ENCODE measurements at places on chromosomes 5 and 9.

DNA sequence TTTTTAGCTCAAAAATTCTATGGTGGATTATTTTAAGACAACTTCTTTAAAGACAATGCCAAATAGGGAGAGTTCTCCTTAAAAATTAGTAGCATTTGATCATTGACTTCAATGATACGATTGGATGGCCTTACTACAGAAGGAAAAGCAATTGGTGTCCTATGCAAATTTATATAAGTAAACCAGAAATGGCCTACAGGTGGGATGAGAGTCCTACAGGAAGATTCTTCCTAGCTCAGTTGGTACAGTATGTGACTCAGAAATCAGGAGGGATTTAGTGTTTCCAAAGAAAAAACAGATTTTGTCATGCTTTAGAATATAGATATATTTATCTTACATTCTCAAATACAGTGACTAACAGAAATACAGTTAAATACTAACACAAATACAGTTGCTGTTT is 6.5 kb downstream of the ANKRA2 start:
- DNase-seq = no peak

GRCh38 chr9:35357116-35357515 is 132.8 kb upstream of the RUSC2 start:
- DNase-seq = no peak

DNA sequence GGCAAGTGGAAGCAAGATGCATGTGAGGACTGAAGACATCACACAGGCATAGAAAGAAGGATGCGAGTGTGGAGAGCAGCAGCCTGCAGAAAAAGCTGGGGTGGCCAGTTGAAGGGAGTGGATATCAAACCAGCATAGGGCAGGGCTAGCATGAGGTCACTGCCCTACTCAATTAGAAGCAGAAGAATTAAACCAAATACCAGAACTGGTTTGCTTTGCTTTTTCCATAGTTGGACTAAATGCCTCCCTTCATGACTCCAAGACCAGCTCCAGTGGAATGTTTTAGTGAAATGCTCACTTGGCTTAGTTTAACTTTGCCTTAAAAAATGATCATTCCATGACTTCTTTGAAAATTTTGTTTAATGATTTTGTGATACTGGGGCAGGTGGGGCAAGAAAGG is 45.8 kb downstream of the TMEM167A start:
- no peak for DNase-seq

DNA sequence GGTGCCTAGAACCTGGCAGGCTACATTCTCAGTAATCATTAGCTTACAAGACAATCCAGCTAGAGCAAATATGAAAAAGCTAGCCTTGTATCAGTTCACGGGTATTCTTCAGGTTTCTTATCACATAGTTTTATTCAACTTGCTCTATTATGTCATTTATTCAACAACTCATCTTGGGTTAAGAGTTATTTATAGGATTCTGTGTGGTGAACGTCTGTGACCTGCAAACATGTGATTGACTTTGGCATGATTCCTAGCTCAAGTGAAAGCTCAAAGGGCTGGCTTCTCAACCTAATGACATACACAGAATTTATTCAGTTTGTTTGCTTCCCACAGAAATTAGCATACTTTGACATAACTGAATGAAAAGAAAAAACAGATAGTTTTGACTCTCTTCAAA is 173.1 kb downstream of the PLPPR1 start:
- DNase-seq = no peak

DNA sequence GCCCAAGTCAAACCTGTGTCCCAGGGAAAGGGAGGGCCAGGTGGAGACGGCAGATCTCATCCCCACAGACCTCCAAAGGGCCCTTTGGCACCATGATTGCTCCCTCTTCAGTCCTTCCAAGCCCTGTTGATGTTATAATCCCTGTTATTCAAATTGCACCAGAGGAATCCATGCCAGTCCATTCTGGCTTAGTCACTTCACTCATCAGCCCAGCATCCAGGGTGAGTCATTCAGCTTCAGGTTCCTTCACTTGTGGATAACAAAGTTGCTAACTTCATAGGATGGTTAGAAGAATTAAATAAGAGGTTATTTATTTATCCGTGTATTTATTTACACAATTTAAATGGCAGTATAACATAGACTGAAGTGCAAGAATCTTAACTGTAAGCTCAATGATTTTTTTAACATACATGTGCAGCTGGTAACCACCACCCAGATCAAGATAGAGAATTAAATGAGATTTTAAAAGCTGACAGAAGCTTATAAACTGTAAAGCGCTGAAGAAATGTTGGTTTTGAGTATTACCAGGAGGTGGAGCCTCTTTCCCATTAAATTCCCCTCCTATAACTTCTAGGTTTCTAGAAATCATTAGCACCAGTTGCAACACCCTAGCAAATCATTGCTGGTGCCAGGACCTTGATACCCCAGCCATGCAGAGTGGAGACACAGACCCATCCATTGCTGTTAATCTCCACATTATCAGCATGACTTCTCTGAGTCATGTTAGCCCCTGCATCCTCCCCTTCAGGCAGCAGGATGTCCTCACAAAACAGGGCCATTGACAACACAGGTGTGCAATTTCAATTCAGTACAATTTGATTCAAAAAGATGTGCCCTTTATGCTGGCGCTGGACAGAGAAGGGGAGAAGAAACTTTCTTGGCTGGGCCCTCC is 77.4 kb downstream of the SEC61B start:
- no peak for DNase-seq
